ENCODE measurements at places on chromosomes 6 and 20. TPM values are rescaled to one million over a fixed set of nuclear protein-coding genes. Genes with fewer than 3 reads are reported as not detected.

Gene TSHZ2
- total RNA-seq: 0.11 TPM

Gene ERVFRD-1
- total RNA-seq: not detected

GRCh38 chr6:83167726-83168278 is 25.3 kb downstream of the PGM3 start:
- H3K4me1 ChIP-seq: no peaks in the 10 kb centered on the region
- H3K4me3 ChIP-seq: no peak overlapping the region
- peaks cover 66% of the 10 kb centered on the region for H3K36me3 ChIP-seq
- no peak overlapping the region for H3K27ac ChIP-seq

DNA sequence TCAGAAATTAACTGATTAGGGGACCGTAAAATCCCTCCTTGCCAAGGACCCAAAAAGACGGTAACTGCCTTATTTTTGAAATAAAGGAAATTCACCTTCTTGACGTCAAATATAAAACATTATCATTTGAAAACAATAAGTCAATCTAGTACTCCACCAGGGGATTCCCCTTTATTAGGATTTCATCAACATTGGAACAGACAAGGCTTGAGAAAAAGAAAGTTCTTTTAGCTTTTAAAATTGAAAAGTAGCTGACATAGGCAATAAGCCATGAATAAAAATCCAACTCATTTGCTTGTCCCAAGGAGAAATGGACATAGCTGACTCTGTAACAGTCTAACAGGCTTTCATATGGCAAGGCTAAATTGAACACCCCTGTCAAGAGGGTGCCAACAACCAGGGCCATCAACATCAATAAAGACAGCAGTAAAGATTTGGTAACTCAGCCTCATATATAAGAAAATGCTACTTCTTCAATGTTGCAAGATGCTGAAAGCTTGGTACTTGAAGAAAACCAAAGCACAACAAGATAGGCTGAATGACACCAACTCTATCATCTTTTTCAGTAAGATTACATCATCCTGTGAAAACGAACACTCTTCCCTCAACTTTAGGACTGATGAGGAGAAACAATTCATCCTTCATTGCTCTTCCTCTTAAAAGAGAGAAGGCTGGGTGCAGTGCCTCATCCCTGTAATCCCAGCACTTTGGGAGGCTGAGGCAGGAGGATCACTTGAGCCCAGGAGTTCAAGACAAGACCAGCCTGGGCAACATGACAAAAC is 121.0 kb upstream of the PRDM1 start:
- no peaks in the 10 kb centered on the region for H3K27me3 ChIP-seq
- H3K4me3 ChIP-seq: no peak overlapping the region
- H3K4me1 ChIP-seq: no peaks in the 10 kb centered on the region
- H3K27ac ChIP-seq: no peak overlapping the region
- DNase-seq: no peak

DNA sequence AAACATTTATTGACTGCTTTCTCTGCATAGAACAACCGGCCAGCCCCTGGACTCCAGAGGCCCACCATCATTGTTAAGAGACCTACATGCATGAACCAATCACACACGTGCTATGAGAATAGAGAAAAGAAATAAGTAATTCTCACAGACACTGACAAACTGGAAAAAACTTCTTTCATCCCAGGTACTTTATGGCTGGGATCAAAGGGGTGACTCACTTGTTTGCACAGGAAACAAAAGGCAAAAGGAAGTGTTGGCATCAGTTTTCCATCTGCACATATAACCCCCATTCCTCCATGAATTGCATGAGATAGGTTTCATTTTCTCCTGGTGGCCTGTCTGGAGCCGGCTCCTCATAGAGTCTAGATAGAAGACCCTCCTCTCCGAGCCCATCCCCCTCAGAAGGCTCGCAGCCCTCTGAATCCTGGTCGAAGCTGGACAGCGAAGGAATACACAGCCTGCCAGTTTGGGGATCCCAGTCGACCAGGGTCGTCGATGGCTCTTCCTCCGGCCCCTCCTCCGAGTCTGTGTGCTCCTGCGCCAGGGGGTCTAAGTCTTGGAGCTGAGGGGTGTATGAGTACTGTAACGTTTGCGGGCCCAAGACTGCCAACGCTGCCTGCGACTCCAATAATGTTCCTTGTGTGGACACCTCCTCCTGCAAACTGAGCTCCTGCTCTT is 43.3 kb downstream of the IL20RA start:
- H3K4me1 ChIP-seq: peaks cover 4% of the 10 kb centered on the region
- no peaks in the 10 kb centered on the region for H3K27me3 ChIP-seq
- no peak overlapping the region for H3K4me3 ChIP-seq
- no peaks in the 10 kb centered on the region for H3K36me3 ChIP-seq
